ENCODE measurements at places on chromosomes 7 and 10. TPM values are rescaled to one million over a fixed set of nuclear protein-coding genes. Genes with fewer than 3 reads are reported as not detected.
A peak's percentile ranks its signal among the peaks of the same experiment; 100 is the strongest.

DNA sequence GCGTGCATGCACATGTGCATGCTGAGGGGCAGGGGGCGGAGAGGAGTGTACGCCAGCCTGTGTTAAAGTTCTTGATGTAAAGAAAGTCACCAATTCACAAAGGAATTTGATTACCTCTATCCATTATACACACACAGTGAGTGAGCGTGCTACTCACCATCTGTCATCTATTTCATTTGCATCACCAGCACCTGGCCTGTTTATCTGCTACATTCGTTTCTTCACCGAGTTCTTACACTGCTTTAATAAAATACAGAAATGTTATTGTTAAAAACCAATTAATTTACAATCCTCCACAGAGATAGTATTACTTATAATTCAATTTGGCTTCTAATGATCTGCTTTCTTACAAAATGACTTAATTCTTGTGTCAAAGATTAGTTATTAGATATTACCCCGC lies 32.6 kb downstream of the NEUROD6 start:
- no peak for DNase-seq

Gene TMEM270
- total RNA-seq = not detected

GRCh38 chr10:126373972-126374371 lies 14.3 kb downstream of the ADAM12 start:
- no peak for DNase-seq

Gene RHBDD2
- total RNA-seq = 25.0 TPM

DNA sequence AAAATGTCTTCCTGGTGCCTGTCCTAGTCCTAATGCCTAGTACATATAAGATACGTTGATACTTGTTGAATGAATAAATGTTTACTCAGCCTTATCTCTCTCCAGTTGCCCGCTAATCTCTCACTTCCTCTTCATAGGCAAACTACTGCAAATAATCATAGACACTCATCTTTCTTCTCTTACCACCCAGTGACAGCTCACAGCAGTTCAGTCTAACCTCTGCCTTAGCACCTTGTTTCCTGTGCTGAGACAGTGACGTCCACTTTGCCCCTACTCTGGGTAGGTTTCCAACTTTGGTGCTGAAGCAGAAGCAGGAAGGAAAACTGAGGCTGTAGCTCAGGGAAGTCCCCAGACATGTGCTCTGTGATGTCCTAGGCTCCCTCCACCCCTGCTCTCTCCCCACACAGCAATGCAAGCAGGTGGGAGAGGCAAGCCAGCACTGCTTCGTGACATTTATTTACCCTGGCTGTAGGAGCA lies 45.5 kb upstream of the RHOBTB1 start:
- no peak for DNase-seq

- no peak for DNase-seq
Observed at GRCh38 chr7:130425796-130426195, 15.0 kb downstream of the CEP41 start.

Gene CYP26C1
- not detected for total RNA-seq

DNA sequence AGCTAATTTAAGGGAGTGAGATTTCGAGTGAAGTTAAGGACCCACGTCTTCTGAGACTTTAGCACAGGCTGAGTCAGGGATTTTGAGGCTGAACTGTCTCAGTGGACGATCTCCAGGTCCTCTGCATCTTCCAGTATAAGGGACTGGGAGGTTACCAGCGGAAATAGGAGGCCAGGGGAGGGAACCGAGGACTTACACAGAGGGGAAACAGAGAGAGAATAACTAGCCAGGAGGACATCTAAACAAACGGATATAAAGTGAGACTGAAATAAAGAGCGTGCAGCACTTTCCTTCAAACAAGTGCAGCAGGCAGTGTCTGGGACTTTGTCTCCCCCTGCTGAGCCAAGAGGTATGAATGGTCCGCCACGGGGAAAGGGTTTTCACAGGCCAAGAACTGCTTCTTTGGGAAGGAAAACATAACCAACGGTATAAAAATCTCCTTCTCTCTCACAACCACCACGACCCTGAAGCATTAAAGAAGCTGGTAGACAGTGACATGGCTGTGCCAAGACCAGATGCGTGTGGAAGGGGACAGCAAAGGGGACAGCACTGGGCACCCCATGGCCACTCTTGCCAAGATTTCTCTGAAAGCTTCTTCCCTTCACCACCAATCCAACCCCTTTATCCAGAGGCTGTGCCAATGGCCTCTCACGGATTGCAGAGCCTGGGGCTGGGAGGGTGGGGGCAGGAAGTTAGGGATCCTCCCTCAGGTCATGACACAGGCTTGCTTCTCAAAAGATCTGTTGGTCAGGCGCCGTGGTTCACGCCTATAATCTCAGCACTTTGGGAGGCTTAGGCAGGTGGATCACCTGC lies 72.0 kb downstream of the SLC37A3 start:
- peak; percentile 89 for DNase-seq

DNA sequence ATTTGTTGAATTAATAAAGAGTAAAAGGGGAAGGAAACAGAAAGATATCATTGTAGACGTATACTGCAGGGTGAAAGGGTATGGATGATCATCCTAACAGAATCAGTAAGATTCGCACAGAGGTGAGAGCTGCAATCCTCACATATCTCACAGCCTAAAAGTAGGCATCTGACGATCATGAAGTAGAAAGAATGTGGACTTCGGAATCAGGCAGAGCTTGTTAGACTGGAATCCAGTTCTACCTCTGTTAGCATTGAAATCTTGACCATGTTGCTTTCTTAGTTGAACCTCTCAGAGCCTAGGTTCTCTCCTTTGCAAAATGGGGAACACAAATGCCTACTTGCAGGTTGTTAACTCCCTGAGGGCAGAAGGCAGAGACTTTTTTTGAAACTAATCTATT lies 320.0 kb upstream of the C7orf33 start:
- DNase-seq = no peak

DNA sequence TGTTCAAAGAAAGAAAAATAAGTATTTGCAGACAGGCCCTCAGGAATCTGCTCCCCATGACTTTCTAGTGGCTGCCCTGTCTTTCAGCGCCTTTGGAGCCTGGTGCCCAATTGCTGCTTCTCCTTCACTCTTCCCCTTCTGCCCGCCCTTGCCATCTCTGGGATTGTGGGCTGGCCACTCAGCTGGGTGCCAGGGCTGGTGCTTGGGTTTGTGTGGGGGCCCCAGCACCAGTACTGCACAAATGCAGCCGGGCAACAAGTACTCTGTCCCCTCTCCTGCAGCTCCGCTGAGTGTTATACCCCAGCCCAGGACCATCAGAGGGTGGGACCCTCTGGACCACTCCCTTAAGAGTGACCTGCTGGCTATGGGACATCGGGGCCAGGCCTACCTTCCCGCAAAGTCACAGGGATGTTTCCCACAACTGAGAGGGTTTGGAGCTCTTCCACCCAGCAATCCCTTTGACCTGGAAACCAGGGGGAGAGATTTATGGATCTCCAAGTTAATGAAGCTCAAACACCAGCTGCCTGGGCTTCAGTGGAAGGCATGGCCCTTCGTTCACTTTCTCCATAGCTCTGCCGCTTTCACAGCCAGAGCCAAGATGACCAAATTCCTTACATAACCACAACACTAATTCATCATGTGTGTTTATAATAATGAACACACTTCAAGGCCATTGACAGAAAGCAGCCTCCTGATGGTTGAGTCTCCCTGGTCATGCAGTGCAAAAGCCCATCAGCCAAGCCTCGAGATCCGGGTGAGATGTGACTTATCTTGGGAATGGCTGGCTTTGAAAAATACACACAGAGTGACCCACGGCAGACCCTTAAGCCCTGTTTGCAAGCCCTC lies 313.9 kb upstream of the ZNF32 start:
- DNase-seq = no peak

- no peak for DNase-seq
Observed at GRCh38 chr10:67678335-67678974, 17.5 kb downstream of the CTNNA3 start.

DNA sequence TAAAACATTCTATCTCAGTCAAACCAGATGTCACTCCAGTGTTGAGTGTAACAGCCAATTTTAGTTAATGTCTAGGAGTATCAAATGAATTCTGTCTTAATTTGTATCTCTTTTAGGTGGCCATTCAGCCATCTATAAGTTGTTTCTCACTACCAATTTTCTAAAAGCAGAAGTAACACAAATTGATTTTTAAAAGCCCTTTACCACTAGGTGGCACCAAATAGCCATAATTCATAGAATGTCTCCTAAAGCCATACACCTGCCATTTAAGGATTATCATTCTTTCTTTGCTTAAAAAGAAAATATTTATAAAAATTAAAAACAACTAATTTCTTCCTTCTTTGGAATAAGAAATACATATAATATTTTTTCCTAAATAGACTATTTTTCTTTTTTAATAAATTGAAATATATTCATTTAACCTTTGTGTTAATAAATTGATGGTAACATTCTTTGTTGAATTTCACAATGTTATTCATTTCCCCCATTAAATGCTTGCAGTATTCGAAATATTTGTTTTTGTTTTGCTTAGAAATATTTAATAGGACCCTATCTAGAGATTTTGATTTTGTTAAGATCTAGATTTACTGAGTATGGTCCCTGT lies 107.8 kb upstream of the PPP1R3A start:
- no peak for DNase-seq

Gene CDNF
- total RNA-seq = 4.2 TPM

- DNase-seq = peak; percentile 23
Observed at GRCh38 chr10:103982639-103983038, 15.7 kb downstream of the SLK start.

GRCh38 chr7:4613846-4614548 lies 68.1 kb upstream of the FOXK1 start:
- peak; percentile 40 for DNase-seq

DNA sequence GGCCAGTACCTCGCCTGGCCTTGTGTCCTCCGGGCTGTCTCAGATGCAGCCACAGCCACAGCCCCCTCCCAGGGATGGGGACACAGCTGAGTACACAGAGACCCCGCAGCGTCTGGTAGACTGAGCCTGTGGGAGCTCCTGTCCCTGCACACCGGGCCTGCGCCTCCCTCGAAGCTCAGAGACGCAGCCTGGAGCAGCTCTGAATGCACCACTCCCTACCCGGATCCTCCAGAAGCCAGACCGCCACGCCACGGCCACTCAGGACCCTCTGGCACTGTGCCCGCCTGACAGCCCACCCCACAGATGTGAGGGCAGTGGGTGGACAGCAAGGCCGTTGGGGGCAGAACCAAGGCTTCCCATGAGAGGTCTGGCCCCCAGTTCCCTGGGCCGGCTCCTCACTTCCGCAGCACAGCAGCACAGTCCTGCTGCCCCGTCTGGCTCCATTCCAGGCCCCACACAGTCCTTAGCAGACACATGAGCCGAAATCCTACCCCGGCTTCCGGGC lies 40.8 kb downstream of the PAPOLB start:
- no peak for DNase-seq

Gene GNGT1
- not detected for total RNA-seq

DNA sequence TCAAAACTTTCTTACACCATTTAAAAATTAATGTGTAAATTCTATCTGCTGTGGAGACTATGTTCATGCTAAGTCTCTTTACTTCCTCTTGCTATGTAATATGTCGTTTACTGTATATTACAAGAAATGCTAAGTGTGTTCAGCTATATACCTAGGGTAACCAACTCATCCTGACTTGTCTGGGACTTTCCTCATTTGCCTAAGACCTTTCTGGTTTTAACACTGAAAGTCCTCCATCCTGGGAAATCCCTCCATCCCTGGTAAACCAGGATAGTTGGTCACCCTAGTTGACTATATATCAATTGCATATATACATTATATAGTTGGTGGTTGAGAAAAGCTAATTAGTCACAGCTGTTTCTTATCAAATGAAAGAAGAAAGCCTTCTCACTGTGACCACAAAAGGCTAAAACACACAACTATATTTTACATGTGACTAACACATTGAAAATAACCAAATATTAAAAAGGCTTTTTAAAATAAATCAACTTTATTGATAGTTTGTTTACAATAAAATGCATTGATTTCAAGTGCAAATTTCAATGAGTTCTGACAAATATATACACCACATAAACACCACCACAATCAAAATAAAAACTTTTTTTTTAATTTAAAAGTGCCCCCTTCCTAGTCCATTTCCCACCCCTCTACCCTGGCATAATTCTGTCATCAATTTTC lies 167.7 kb upstream of the INHBA start:
- no peak for DNase-seq

Gene TMEM140
- total RNA-seq = 9.2 TPM

Data from stomach (tissue), 19 donors.